ENCODE measurements at places on chromosomes 11 and 22.

GRCh38 chr11:134521452-134522289 is 109.6 kb upstream of the B3GAT1 start:
- no peak for DNase-seq

DNA sequence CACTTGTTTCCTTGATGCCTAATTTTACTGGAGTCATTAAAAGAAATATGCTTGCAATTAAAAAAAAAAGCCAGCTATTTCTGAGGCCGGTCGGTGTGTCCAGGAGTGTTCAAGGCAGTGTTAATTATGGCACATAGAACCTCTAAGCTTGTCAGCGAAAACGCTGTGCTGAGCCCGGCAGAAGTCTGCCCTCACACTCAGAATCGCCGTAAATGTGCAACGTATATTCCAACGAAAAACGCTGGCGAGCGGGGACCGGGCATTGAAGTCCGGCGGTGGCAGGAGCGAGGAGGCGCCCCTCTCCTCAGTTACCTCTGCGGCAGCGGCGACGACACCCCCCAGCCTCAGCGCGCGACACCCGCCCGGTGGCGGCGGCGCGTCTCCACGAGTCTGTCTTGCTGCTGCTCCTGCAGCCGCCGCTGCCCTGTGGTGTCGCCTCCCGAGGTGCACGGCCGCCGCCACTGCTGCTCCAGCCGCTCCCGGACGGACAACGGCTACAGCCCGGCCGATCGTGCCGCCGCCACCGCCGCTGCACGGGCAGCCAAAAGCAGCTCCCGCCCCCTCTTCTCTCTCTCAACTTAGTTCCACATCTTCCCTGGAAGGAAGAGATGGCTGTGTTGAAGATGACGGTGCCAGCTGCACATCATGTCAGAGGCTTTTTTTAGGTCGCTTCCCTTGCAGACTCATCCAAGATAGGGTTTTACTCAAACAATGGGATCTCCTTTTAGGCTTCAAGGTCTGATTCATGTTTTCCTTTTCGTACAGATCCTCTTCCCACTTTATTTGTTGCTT is 56.0 kb downstream of the JAM3 start:
- DNase-seq = no peak

DNA sequence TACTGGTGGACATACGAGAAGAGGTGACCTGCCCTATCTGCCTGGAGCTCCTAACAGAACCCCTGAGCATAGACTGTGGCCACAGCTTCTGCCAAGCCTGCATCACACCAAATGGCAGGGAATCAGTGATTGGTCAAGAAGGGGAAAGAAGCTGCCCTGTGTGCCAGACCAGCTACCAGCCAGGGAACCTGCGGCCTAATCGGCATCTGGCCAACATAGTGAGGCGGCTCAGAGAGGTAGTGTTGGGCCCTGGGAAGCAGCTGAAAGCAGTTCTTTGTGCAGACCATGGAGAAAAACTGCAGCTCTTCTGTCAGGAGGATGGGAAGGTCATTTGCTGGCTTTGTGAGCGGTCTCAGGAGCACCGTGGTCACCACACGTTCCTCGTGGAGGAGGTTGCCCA is 6.9 kb downstream of the TRIM6 start:
- no peak for DNase-seq

DNA sequence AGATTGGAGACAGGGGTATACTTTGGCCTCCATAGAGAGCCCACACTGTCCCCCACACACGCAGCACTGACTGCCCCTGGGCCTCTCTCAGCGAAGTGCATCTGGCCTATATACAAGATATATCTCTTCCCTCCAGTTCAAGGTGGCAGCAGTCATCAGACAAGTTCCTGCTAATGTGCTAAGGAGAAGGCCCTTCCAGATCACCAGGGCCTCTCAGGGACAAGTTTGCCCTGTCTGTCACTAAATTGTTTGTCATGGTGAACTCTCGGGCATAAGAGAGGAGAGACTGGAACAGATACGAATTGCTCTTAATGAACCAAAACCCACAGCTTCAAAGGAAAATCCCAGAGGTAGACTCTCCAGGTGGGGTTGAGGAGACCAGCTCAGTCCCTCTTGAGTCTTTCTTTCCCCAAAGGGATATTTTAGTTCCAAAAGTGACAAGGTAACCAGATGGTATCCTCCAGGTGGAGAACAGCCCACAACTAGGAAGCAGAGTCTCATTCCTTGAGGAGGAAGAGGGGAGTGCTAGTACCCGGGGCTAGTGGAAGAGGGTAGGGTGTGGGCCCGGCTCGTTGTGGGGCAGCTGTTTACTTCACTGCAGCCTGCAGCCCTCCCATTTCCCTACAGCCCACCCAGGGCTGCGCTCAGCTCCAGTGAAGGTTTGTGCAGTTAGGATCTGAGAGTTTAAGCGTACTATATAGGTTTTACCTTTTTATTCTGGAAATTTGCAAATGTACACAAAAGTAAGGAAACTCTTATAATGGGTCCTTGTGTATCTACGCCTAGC is 2.2 kb upstream of the SLC35C1 start:
- no peak for DNase-seq

- DNase-seq = no peak
Measured at GRCh38 chr22:38727530-38728451, 22.0 kb downstream of the GTPBP1 start.

- DNase-seq = no peak
Measured at GRCh38 chr11:75277991-75278790, 37.6 kb downstream of the TPBGL start.

DNA sequence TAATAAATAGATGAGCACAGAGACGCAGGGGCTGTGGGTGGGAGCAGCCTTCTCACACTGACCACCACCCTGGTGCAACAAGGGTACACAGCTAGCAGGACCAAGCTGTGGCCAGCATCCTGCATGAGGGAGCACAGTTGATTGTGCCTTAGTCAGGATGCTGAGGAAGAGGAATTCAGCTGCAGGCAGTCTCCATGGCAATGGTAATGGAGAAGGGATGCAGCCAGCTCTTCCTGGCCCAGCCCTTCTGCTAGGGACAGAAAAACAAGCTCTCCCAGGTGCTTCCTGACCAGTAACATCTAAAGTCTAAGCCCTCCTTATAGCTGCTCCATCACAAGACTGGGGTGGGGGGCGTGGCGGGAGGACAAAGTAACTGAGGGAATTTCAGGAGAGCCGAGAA is 363.5 kb downstream of the BUD13 start:
- DNase-seq = no peak

DNA sequence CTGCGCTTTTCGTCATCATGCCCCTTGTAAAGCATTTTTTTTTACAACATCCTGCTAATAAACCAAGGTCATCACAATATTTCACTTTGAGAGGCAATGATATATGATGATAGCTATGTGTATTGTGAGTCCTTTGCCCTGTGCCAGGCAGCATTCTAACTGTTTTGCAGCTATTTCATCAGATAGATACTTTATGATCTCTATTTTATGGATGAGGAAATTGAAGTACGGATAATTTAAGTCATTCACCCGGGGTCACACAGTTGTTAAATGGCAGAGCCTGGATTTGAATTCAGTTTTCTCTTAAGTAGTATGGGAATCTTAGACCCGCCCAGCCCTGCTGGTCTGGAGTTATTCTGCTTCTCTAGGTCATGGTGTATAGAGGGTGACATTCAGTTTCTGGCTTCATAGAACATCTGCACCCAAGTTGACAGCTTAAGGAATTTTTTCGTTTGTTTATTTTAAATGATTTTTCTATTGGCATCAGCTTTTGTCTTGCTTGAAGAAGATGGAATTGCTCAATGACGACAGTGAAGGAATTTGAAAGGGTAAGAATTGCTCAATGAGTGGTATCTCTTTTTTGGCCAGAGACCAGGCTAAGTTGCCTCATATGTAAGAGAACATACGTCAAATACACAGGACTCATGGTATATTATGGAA is 926 bp downstream of the PRR5L start:
- no peak for DNase-seq

DNA sequence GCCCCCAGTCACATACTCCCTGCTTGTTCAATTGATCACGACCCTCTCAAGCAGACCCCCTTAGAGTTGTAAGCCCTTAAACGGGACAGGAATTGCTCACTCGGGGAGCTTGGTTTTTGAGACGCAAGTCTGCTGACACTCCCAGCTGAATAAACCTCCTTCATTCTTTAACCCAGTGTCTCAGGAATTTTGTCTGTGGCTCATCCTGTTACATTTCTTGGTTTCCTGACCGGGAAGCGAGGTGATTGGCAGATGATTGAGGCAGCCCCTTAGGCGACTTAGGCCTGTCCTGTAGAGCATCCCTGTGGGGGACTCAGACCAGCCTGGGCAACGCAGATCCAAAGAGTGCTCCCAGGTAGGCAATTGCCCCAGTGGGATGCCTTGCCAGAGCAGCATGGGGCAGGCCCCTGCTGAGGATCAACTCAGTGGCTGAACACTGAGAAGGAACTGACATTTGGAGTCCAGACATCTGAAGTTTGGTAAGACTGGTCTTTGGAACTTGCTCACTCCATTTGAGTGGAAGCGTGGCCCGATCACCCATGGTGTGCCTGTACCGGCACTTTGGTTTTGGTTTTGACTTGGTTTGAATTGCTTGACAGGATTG is 51.5 kb downstream of the NEU3 start:
- DNase-seq = no peak

DNA sequence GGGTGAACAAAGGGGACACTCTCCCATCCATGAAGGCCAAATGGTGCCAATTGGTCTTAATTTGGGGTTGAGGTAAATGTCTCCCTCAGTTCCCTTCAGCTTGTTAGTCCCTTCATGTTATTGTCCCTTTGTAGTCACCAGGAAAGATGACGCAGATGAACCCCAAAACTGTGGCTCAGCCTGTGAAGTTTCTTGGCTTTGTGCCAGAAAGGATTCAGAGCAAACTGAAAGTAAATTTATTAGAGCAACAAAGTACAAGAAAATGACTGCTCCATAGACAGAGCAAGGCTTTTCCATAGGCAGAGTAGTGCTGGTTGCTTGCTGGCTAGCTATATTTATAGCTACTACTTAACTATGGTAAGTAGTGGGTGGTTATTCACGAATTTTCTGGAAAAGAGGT is 16.7 kb downstream of the OR4C3 start:
- no peak for DNase-seq

GRCh38 chr11:101436511-101437142 is 147.2 kb downstream of the TRPC6 start:
- DNase-seq = no peak

DNA sequence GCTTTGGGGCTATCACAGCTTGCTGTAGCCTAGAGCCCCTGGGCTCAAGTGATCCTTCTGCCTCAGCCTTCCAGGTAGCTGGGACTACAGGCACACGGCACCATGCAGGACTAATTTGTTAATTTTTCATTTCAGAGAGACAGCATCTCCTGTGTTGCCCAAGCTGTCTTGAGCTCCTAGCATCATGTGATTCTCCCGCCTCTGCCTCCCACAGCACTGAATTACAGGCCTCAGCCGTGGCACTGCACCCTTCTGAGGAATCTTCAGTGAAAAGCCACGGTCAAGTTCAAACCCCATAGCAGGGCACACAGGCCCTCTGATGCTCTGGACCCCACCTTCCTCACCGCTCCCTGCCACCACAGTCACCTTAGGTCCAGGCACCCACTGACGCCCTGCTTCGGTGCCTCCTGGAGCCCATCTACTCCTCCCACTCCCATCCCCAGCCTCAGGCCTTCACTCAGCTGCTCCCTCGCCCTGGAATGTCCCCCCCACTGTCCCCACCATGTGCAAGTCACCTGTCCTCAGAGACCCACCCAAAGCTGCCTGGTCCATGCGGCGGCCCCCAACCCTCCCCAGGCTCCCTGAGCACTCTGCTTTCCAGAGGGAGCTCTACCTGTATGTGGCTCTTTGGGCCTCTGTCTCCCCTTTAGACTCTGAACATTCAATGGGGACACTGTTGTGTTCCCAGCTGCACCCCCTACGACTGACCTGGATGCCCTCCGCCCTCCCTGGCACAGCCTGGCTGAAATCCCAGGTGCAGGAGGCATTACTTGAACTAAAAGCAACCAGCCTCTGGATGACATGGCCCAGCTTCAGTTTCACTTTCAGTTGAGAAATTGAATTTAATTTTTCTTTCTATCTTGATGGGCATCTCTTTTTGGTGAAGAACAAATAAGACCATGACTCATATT is 1.6 kb downstream of the APOL2 start:
- peak; percentile 19 for DNase-seq

GRCh38 chr11:2561696-2562581 is 117.1 kb downstream of the KCNQ1 start:
- no peak for DNase-seq

GRCh38 chr11:84890676-84891075 is 736.5 kb downstream of the DLG2 start:
- DNase-seq = no peak

DNA sequence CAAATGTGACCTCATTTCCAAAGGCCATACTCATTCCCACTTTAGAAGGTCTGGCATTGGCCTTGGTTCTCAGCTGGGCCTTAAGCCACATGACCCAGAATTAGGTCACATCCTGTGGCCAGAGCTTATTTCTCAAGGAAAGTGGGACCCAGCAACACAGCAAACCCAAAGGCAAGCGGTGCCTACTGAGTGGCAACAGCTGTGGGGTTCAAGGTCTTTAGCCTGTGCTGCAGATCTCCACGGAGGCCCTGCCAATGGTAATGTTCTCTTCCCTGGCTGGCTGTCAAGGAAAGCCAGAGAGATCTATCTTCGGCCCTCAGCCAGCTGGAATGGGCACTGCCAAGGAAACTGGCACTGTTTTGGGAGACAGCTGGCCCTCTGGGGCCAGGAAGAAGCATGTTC is 41.5 kb upstream of the TP53I11 start:
- DNase-seq = no peak

Measured in T-helper 2 cell treated with Interferon-gamma antibody and Interleukin-4, amounts not matched to agents 5 μg/mL and 100 μg/mL, for 36 hours (primary cell).